ENCODE measurements at places on chromosomes 2 and 18. TPM values are rescaled to one million over a fixed set of nuclear protein-coding genes. Genes with fewer than 3 reads are reported as not detected.
A peak's percentile ranks its signal among the peaks of the same experiment; 100 is the strongest.

DNA sequence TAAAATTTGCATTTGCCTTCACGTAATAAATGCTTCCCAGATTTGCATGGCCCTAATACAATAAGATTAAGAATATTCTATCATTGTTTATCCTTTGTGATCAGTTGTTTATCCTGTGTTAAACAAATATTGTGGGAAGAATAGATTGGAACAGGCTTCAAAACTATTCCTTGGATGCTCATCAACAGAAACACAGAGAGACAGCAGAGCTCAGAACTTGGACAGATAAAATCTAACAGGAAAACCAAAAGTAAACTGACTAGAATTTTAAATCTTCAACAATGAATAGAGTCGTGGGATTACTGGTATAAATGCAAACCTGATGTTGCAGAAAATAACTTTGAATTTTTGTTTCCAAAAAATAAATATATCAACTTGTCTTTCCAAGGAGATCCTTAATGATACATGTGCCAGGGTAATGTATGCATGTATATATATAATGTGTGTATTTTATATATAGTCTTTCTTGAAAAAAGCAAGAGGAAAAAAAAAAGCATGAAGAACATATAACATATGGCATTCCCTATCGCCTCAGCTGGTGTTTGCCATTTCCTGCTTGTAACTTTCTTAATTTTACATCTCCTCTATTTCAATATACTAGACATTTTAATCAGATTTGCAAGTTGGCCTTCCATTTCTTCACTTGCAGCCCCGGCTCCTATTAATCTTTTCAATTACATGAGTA, 59.9 kb upstream of the TANK start:
- no peak for DNase-seq

- no peak for DNase-seq
Measured at GRCh38 chr2:55311444-55311870, 42.4 kb upstream of the MTIF2 start.

DNA sequence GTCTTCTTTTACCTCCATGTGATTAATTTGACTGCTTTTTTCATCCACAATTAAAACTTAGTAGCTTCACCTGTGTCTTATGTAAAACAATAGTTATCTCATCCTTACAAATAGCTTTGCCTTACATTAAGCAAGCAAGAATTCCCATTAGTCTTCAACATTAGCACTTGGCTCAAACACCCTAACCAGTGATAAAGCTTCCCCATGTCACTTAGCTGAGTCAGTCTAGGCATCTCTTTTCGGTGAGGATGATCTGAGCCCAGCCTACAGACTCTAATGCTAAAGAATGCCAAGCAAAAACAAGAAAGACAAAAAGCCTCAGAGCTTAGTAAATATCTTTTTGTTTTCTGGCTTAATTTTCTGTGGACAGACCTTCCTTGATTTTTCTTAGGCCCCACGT, 26.1 kb downstream of the GAD1 start:
- DNase-seq: no peak

GRCh38 chr18:5395860-5396448, 100.4 kb upstream of the ZBTB14 start:
- DNase-seq: no peak

- DNase-seq: no peak
Measured at GRCh38 chr2:167191588-167191987, 303.3 kb downstream of the XIRP2 start.

DNA sequence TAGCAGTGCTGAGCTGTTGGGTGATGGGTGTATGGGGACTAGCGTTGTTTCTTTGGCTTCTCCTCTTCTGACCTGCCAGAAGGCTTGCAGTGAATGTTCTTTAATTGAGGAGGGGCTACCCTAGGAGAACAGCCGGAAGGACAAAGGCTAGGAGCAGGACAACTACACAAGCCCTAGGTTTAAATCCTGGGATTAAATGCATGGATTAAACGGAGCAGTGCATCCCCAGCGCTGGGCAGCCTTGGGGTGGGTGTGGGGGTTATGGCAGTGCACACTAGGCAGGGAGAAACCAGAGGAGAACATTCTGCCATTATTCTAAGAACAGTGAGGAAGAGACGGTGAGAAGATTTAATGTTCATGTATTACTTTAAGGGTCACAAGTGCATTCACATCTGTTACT, 86.4 kb upstream of the MCFD2 start:
- no peak for DNase-seq

DNA sequence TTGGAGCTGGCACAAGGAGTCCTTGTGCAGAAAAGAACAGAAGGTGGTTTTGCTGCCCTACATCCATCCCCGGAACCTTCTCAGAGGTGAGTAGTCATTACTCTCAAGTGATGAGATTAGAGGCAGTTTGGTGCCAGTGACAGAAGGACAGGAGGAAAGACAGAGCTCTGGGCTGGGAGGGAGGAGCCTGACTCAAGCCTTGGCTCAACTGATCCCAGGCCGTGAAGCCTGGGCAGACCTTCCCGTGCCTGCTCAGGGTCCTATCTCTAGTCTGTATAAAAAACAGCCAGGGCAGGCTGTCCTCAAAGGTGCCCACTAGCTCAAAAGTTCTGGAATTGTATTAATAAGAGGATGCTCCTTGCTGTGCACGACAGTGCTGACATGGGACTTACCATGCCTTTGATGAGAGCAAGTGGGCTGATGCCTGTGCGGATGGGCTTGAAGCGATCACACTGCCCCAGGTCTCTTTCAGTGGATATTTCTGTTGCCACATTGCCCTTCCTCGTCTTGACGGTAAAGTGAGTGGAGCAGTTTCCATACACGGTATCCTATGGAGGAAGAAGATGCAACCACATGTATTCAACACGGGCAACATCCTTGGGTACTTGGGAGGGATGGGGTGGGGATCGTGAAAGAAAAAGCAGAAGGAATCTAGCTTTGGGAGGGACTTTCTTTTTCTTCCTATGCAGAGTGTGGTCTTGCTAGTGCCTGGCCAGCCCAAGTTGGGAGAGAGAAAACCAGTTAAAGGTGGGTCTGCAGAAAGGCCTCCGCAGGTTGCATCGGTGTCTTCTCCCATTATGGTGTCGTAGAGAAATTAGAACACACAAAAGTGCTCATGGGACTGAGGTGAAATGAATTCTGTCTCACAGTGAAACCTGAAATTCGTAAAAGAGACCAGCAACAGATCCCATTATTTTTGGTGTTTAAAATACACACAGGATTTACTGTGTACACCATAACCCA, 6.9 kb downstream of the APOB start:
- DNase-seq: no peak

- peak; percentile 65 for DNase-seq
Measured at GRCh38 chr18:26335571-26336487, 109.6 kb downstream of the TAF4B start.

DNA sequence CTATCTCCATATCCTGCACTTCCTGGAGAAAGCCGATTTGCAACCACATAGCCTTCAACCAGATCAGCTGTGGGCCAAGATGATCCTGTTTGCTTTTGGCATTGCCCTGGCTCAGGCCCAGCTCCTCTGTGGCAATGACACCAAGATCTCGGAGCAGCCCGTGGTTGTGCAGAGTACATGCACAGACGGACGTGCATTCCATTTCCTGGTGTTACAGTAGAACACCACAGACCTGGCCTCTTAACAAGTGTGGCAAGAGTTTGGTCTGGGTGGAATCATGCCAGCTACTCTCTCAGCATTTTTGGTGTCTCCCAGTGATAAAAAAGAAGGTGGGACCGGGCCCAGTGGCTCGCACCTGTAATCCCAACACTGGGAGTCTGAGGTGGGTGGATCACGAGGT, 20.0 kb downstream of the MALT1 start:
- no peak for DNase-seq

DNA sequence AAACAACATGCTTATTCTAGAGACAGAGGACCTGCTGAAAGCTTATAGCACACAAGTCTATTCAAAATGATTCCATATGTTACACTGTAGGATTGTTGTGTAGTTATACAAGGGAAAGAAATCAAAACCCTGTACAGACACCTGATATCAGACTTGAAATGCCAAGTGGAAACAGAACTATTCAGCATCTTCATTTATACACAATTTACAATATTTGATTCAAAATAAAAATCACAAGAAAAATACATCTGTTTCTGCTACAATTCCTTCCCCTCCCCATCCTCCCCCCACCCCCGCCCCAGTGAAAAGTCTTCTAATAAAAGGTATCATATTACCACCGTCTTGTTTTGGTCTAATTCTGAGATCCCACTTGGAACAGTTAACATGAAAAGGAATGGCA, 37.5 kb upstream of the NFU1 start:
- DNase-seq: no peak

DNA sequence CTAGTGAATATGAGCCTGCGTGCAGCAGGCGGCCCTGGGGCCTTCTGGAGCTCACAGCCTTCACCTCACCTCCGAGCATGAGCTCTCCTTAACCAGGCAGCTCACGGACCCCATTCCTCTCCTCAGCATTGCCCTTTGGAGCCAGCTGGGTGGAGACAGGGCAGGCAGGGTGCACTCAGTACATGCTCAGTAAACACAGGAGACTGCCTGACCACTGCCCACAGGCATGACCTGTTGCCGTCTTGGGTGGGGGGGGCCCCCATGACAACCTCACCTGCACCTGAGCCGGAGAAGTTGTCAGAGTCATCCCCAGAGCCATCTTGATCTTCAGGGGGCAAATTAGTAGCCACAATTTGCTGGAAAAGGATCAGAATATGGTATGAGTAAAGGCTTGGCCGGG, 19.9 kb downstream of the SDC1 start:
- no peak for DNase-seq

GRCh38 chr2:69918401-69918800, 3.5 kb downstream of the MXD1 start:
- no peak for DNase-seq

- no peak for DNase-seq
Measured at GRCh38 chr2:16741498-16741897, 75.9 kb upstream of the CYRIA start.

DNA sequence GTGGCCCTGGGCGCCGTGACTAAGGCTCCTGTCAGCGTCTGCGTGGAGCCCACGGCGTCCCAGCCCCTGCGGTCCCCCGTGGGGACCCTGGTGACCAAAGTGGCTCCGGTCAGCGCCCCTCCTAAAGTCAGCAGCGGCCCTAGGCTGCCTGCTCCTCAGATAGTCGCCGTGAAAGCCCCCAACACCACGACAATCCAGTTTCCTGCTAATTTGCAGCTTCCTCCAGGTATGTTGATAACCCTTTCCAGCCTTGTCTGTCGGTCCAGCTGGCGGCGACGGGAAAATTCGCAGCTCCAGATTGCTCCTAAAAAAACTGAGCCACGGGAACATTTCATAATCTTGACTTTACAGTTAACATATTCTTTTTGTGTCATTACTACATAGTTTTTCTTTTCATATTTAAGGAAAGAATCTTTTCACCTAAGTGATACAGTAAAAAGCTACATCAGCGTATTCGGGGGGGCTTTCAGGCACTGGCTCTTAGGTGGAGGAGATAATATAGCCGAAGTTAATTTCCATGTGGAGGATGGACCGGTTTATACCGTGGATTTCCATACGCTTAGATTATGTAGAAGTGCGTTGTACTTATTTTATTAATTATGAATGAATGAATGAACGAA, 916 bp downstream of the TAF4B start:
- DNase-seq: peak; percentile 14

DNA sequence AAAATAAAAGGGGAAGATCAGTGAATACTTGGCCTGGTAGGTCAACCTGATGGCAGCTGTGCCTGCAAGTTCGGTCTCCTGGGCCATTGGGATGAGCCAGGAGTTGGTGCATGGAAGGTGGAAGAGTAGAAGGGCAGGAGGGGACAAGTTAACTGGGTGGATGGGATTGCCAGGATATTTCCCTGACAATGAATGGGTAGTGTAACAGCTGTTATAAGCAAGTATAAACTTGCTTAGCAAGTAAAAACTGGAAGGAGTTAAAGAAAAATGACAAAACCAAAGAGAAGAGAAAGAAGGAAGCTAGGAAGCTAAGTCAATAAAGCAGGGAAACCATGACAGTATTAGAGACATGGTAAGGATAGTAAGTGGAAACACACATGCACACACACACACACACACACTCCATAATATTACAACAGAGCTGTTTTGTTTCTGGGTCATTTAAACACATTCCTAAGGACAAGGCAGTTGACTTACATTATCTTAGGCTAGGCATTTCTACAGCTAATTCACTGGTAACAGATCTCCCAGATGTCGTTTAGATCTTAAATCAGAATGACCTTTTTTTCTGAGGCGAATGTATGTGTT, 29.7 kb downstream of the MEP1B start:
- no peak for DNase-seq

GRCh38 chr2:12721566-12722446, 5.1 kb downstream of the TRIB2 start:
- no peak for DNase-seq

DHRS9 gene
- 3.0 TPM for polyA plus RNA-seq

MBD2 gene
- polyA plus RNA-seq: 38.9 TPM

TUBA3D gene
- 0.56 TPM for polyA plus RNA-seq

HMSD gene
- not detected for polyA plus RNA-seq

MYOM1 gene
- 679 TPM for polyA plus RNA-seq

ABCB6 gene
- polyA plus RNA-seq: 36.1 TPM

Data from hindlimb muscle (tissue), 1 donor.